ENCODE measurements at places on chromosomes 1 and 21.
A peak's percentile ranks its signal among the peaks of the same experiment; 100 is the strongest.

GRCh38 chr1:2542246-2542915, 12.3 kb upstream of the HES5 start:
- no peak for DNase-seq

GRCh38 chr1:87074001-87074795, 159.8 kb downstream of the HS2ST1 start:
- no peak for DNase-seq

- peak; percentile 42 for DNase-seq
Measured at GRCh38 chr1:21289700-21290545, at the start of gene ECE1. ECE1 (minus strand) TSS chr1:21290463; CDS start chr1:21290414, 49 bp downstream.

DNA sequence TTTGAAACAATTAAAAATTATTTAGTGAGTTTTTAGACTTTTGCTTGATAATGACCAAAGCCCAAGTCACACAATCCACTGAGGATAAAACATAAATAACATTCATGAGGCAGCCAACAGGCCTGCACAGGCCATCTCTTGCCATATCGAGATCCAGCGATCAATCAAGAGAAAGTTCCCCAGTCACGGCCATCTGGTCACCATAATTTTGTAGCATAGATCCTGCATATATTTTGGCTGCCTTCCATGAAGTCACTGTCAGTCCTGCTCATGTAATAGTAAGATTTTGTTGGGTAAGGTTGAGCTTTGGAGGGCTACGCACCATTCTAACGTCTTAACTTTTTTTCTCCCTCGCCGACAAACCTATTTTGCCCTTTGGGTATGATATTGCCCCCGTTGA, 17.5 kb downstream of the KPNA6 start:
- DNase-seq: no peak

GRCh38 chr1:97254731-97255463, 533.3 kb downstream of the PTBP2 start:
- no peak for DNase-seq

DNA sequence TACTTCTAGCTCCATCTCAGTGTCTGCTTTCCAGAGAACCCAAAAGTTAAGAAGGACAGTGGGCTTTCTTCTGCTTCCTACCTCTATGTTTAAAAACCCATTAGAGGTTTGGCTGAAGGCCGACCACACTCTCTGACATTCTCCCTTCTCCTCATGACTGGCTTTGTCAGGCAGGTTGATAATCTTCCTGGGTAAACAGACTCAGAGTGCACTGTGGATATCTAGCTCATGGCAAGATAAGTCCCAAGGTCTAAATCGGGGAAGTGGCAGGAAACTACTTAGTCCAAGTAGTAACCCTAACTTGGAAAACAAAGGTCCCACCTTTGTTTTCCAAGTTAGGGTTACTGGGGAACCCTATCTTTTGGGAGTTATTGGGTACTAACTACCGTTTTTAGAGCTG, 161.9 kb upstream of the SPAG17 start:
- no peak for DNase-seq

GRCh38 chr1:232954594-232955365, 4.4 kb downstream of the NTPCR start:
- peak; percentile 57 for DNase-seq

DNA sequence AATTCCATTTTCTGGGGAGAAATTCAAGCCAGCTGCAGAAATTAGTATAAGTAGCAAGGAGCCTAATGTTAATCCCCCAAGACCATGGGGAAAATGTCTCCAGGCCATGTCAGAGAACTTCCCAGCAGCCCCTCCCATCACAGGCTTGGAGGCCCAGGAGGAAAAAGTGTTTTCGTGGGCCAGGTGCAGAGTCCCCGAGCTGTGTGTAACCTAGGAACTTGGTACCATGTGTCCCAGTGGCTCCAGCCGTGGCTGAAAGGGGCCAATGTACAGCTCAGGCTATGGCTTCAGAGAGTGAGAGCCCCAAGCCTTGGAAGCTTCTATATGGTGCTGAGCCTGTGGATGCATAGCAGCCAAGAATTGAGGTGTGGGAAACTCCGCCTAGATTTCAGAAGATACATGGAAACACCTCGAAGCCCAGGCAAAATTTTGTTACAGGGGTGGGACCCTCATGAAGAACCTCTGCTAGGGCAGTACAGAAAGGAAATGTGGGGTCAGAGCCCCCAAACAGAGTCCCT, 286.3 kb downstream of the MATN1 start:
- no peak for DNase-seq

DNA sequence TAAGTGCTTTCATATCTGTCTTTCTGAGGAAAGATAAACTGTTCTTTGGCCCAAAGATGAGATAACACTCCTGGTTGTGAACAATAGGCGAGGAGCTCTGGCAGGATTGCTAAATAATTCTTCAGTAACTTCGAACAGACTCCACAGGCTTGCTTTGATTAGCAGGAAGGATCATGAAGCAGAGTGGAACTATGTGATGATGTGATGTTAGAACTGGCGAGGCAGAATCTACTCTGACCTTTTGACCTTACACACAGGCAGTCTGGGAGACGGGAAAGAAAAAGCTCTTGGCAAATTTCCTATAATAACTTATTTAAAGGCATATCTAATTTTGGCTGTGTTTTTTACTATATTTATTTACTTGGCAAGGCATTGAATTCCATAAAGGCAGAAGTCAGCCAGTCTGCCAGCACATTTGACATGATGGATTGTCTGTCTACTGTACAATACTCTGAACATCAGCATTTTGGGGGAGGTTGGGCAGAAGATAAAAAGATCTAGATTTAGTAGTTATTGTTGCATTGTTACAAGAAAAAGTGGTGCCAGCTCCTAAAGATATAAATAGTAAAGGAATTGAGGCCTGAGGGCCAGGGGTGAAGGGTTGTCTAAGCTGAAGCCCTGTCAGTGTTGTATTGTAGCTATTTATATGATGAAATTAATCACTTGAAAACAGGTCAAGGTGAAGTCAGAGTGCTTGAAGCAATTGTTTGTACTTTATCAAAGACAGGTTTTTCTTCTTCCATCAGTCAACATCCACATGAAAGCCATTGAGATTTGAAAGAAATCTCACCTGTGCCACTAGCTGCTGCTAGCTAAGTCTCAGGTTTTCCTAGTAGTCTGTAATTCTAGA, 708.8 kb downstream of the LTN1 start:
- peak; percentile 77 for DNase-seq

DNA sequence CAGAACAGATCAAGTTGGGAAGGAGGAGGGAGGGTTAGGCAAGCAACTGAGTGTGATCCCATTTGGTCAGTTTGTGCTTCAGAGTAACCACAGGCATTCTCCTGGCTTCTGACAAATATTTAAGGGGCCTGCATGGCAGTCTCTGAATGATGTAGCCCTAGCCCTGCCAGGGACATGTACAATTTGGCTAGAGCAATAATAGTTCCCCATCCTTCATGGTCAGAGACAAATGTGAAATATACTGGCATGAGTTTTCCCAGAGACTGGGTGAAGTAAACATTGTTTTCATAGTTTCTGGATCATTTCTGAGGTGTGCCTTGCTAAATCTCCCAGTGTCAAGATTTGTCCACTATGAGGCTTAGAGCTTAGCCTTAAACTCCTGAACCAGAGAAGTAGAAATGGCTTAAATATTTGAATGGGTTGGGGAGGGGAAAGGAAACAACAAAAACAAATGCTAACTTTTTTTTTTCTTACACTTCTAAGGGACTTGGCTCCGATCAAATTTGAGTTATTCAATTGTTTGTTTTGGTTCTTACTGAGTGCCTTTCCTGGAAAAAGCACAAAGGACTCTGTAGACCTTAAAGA, 42.0 kb upstream of the UBE2U start:
- DNase-seq: no peak

DNA sequence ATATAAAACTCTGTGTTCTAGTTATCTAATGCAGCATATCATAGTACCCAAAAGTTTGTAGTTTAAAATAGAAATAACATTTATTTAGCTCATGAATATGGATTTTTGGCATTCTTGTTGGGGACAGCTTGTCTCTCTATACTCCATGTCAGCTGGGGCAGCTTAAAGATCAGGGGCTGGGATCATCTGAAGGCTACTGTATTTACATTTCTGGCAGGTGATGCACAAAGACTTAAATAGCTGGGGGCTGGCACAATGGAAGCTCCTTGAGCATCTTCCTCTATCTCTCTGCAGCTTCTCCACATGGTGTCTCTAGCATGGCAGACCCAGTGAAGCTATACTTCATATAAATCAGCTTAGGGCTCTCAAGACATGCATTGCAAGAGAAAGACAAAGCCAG, 55.6 kb upstream of the DAB1 start:
- no peak for DNase-seq
